Substantia nigra (tissue), 51 donors: ENCODE measurements at places on chromosomes 11 and 22.

DNA sequence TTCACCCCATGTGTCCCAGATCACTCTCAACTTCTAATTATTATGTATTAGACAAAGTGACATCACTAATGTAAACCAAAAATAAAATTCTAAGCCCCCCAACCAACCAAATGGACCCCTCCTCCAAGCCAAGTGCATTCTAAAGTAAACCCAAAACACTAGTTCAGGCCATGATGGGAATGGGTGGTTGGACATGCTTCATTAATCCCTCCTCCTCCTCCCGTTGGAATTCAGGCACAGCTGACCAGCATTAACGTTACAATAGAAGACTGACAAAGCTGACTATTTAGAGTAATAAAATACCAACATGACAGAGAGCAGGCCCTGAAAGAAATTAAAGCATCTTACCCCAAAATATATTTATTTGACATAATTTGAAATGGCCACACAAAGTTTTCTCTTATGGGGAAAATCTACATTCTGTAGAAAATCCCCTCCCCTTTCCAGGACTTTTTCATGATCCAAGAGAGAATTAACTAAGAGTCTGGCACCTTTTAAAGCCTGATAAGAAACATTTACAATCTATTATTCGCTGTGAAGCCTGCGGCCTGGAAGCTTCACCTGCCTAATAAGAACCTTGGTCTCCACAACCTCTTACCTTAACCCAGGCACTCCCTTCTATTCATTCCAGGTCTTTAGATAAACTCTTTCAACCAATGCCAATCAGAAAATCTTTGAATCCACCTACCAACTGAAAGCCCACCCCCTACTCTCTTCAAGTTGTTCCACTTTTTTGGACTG lies 948.5 kb upstream of the CCDC90B start:
- DNase-seq: no peak

- DNase-seq: no peak
Observed at GRCh38 chr22:17803609-17804270, 29.5 kb upstream of the BID start.

DNA sequence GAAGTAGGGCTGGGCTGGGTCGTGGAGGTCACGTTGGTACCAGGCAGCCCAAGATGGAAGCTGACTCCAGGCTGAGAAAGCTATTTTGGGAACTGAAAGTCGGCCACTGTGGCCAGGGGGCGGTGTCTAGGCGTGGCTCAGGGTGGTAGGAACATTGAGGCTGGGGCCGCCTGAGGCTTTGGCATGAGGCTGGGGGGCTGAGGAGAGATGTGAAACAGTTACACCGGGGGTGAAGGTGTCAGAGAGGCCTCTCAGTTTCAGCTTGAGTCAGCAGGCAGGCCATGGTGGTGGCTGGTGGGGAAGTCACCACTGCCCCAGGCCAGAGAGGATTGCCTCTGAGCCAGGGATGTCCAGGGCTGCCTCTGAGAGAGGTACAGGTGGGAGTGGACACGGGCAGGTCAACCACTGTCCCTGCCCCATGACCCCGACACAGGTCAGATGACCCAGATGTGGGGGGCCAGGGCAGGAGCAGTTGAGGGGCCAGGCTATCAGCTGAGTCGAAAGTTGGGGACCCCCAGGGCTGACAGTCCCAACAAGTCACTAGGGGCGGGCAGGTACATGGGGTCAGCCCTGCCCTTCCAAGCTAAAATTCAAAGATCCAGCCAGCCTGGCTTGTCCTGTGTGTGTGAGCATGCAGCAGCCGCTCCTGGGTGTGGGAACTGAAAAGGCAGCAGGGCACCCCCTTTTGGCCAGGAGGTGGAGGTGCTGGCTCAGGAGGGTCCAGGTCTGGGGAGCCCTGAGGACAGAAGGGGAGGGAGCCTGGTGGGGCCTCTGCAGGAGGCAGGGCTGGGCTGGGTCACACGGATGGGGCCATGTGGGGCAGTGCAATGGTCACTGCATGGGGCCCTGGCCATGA lies 7.2 kb downstream of the KCNK7 start:
- DNase-seq: no peak

GRCh38 chr22:19129871-19130270 lies 1.2 kb upstream of the TSSK2 start:
- DNase-seq: no peak

DNA sequence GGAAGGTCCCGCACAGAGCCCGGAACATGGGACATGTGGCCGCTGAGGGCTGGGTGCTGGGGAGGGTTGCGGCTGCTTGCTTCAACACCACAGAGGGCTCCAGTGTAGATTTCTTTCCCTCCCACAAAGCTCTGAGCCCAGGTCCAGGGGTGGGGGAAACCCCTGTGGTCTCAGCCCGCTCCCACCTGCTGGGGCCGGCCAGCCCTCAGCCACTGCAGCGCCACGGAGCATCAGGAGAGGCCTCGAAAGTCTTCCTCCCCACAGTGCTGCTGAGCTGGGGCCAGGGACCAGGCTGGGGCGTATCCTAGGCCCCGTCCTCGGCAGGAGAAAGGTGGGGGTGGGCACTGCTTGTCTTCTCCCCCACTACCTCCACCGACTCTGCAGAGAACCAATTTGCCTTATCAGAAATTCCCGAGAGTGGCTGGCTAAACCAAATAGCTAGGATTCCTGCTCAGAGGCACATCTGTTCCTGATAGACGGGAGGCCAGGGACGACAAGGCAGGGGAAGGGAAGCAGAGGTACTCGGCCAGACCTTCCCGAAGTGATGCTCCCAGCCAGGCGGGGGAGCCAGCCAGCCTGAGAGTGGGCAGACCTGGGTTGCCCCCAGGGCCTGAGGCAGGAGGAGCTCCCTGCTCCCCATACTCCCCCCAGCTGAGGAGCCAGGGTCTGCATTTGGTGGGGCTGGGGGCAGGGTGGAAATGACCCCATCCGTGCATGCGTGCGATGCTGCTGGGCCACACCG lies 18.7 kb downstream of the IGF2 start:
- DNase-seq: no peak

DNA sequence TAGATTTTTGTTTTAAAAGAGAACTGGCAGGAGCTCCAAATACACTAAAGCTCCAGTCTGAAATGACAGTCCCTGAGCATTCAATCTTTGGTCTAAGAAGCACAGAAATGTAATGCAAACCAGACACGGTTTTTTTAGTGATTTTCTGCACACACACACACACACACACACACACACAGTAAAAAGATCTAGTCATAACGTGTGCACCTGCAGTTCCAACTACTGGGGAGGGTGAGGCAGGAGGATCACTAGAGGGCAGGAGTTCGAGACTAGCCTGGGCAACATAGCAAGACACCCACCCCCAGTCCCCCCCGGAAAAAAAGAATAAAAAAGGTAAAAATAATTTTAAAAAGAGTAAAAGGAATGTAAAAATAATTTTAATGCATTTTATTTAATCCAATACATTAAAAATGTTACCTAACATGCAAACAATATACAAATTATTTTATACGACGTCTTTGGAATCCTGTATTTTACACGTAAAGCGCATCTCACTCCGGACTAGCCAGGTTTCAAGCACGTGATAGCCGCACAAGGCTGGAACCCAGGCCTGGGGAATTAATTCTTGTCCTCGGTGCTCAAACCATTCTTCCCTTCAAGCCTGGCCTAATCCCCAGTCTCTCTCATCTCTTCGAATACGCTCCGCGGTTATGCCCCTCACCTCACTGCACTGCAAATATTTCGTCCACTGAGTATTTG lies 762 bp upstream of the TBC1D22A start:
- DNase-seq: no peak
